Airway epithelial cell (primary cell): ENCODE measurements at places on chromosomes 1 and 21. TPM values are rescaled to one million over a fixed set of nuclear protein-coding genes. Genes with fewer than 3 reads are reported as not detected.

Gene FCN3
- total RNA-seq: 2.2 TPM in 1 of 2 replicates, not detected in the other

Gene LAMC1
- total RNA-seq: 124 and 139 TPM in 2 replicates

Gene DCDC2B
- not detected in 2 replicates for total RNA-seq

Gene SLC25A34
- total RNA-seq: 0.05 and 0.14 TPM in 2 replicates

Gene BECN2
- not detected in 2 replicates for total RNA-seq

Gene KCNE2
- total RNA-seq: not detected in 2 replicates

Gene PCAT6
- 0.93 and 2.9 TPM in 2 replicates for total RNA-seq

Gene TMEM240
- 0.23 and 0.35 TPM in 2 replicates for total RNA-seq
